Activated CD8-positive, alpha-beta memory T cell treated with anti-CD3 and anti-CD28 coated beads for 1 hour (primary cell): ENCODE measurements at places on chromosomes 11 and 22.

DNA sequence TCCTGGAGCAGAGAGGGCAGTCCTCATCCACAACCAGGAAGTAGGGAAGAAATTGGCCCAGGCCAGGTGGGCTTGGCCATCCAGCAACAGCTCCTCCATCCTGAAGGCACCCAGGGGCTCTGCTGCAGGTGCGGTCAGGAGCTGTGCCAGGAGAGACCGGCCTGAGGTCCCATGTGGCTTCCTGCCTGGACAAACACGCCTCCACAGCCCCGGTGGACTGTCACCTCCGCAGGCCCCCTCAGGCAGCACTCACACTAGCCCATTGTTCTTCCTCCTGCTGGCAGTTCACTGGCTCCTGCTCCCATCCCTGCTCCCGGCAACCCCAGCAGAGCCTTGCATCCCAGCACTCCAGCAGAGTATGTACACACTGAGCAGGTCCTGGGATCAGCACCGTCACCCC lies 16.0 kb upstream of the POU2AF1 start:
- no peak for DNase-seq

DNA sequence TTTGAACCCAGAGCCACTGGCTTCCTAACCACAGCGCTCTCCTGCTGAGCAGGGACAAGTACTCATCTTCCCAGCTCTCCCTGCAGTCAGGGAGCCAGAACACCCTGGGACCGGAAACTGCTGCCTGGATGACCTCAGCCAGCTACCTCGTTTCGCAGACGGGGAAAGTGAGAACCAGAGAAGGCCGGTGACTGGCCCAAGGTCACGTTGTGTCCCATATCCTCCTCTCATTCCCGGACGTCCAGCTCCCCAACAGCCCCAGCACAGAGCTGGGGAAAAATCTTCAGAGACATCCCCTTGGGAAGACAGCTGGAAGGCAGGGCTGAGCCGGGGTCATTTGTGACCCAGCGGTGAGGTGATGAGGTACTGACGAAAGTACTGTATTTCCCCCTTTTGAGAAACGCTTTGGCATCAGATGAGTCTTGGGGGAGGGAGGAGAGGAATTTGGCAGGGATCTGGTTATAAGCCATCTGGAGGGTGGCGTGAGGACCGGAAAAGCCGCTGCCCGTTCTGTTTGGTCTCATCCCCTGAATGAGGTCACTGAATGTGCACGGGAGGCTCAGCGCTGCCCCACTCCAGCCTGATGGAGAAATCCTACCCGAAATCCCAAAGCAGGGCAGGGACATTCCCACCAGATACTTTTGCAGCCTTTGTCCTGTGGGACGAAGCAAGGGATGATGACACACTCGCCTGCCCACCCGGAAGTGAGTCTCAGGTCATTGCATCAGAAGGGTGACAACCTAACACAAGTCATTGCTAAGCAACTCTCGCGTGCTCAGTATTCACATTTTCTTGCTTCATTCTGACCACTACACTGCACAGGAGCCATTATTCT lies 41.1 kb downstream of the LIF start:
- DNase-seq = no peak

DNA sequence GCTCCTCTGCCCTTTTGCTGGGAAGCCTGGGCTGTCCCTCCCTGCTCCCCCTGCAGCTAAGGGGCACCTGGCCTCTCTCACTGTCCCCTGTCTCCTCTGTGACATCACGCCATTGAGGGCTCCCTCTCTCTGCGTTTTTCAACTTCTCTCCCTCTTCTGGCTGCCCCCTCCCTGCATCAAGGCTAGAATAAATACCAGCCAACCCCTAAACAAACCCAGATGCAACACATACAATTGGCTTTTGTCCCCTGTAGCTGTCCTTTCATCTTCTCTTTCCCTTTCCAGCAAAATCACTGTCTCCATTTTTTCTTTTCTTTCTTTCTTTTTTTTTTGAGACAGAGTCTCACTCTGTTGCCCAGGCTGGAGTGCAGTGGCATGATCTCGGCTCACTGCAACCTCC lies 3.3 kb upstream of the MIEF1 start:
- no peak for DNase-seq

DNA sequence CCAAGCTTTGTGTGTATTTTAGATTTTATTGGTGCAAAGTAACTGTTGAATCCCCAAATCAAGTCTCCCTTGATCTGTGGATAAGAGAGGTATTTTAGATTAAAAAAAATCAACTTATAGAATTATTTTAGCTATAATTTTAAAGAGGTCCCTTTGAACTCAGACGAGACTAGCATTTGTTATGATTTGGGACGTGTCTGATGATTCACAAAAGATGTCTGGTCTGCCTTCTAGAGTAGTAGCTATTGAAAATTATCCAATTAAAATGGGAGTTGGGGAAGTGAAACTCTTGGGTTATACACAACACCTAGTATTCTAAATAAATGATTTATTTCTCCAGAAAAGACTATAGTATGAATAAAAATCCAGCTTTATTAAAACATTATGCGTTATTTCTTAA lies 227.9 kb upstream of the GRIA4 start:
- no peak for DNase-seq

DNA sequence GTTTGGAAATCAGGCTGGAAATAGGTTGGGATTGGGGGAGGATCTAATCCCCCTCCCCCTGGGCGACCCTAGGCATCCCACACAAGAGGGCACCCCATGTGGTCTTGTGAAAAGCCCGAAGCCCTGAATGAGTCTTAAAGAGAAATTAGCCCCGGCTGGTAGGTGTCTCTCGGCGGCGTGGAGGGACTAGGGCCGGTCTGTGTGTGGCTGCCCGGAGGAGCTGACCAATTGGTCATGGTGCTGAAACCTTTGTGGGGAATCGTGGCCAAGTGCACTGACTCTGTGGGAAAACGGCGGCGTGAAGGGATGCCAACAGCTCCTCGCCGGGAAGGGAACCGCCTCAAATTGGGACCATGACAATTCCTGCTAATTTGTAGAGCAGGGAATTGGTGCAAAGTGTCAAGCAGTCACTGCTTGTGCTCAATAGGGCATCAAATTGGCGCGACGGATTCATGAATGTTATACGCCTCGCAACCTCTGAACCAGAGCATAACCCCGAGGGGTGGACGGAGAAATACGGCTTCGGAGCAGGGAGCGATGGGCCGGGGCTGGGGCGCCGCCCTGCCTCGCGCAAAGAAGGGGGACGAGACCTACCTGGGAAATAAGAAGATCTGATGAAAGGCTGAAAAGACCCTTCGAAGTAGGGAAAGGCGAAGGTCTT lies 1.5 kb downstream of the DBX1 start:
- DNase-seq = no peak

DNA sequence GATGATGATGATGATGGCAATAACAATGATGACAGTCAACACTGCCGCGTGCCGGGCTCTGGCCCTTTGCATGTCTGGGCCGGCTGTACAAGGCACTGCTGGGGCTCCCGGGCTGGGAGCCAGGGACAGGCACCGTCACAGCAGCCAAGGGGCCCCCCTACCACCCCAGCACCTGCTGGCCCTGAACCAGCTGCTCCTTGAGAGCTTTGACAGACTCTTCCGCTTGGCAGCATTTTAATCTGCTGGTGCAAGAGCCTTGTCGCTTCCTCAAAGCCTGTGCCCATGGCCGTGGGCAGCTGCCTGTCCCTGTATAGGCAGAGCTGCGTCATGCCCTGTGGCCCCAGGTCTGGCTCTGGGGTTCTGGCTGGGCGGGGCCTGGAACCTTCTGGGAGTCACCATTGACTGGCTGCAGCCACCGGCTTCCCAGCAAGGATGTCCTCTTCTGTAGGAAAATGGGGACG lies 12.9 kb upstream of the MUC6 start:
- no peak for DNase-seq

DNA sequence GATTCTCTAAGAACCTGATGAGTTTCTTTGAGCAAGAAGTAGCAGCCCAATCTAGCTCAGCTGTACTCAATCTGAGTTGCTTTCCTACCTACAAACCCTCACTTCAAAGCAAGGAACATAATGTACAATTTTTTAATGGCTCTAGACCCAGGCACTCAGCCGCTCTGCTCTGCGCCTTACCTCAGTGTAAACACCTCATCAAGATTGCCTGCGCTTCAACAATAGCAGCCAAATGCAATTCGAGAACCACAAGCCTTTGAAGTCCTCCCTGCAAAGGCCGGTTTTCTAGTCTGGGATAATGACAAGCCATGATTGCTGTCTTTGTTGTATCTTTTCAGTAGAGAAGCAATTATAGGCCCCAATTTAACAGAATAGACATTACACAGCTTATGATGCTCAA lies 38.0 kb downstream of the JHY start:
- DNase-seq = no peak

GRCh38 chr22:47449508-47450270 lies 687.2 kb downstream of the TBC1D22A start:
- DNase-seq = no peak

GRCh38 chr11:116962108-116962507 lies 124.7 kb upstream of the APOA1 start:
- no peak for DNase-seq

GRCh38 chr11:69373251-69373635 lies 79.3 kb downstream of the MYEOV start:
- DNase-seq = no peak

DNA sequence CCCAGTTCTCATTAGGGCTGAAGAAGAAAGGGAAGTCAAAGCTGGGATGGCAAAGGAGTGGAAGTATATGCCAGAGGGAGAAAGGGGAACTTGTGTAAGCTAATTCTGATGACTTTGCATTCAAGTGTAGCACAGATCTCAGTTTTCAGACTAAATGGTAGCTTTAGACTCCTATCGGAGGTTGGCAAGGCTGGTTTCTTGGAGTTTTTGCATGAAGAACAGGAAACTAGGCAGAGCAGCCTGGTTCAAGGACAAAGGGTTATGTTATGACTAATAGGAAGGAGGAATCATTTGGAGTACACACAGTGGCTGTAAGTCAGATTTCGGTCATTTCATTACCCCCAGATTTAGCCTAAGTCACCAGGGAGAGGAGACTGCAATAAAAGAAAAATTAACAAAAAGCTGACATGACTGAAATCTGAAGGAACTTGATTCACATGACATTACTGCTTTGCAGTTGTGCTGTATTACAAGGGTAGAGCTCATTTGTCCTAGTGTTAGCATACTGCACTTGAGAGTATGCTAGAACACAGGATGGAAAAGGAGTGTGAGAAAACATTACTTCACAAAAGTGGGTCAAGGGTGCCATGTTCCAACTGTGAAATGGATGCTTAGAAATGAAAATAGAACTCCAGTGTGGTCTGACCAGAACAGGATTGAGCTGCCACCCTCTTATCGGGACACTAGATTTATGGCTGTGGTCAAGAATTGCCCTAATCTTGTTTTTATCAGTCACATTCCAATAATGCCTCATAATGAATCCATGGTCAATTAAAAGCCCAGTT lies 23.6 kb downstream of the ADM start:
- DNase-seq = no peak

DNA sequence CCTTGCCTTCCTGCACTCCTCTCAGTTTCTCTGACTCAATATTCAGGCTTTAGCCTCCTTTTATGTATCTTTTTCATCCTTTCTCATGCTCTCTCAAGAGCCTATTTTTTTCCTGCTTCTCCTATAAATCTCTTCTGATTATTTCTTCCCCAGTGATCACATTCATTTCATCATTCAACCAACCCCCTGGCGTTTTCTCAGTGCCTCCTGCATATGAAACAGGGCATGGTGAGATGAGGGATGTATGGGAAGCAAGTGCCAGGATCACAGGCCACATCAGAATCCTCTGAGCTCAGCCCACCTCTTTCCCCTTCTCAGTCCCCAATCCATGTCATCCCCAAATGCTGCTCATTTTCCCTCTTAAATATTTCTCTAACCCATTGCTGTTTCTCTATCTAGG lies 38.7 kb upstream of the NRIP3 start:
- no peak for DNase-seq

GRCh38 chr22:38709306-38709705 lies 3.6 kb downstream of the GTPBP1 start:
- no peak for DNase-seq

DNA sequence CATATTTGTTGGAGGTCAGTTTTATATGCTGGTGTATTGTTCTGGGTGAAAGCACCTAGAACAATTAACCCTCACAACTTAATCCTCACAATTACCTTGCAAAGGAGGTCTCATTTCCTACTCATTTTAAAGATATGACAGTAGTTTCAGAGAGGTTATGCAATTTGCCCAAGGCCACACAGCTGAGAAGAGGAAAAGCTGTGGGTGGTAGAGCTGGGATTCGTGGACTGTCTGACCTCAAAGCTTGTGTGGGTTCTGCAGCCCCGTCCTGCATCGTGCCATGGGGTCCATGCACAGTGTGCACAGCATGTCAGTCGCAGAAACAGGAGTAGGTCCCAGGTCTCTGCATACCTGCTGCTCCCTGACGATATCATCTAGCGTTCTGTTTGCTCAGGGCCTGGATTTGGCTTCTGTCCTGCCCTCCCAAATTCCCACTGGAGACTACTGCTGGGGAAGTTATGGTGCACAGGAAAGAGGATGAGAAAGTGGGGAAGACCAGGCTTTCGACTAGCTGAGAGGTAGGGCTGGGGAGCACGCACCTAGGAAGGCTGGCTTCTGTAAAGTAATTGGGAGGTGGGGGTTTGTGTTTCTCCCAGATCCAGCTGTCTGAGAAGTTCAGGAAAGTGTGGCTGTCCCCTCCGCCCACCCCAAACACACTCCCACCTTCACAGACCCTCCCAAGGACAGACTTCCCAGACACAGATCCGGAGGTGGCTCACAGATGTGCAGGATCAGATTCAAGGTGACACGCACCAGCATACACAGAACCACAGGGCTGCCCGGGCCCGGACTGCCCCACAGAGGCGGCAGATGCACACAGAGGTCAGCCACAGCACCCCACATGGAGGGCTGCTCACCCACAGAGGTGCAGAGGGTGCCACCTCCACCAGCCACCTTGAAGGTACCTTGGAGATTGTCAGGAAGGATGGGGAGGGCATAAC lies 2.0 kb downstream of the BACE1 start:
- DNase-seq = no peak

DNA sequence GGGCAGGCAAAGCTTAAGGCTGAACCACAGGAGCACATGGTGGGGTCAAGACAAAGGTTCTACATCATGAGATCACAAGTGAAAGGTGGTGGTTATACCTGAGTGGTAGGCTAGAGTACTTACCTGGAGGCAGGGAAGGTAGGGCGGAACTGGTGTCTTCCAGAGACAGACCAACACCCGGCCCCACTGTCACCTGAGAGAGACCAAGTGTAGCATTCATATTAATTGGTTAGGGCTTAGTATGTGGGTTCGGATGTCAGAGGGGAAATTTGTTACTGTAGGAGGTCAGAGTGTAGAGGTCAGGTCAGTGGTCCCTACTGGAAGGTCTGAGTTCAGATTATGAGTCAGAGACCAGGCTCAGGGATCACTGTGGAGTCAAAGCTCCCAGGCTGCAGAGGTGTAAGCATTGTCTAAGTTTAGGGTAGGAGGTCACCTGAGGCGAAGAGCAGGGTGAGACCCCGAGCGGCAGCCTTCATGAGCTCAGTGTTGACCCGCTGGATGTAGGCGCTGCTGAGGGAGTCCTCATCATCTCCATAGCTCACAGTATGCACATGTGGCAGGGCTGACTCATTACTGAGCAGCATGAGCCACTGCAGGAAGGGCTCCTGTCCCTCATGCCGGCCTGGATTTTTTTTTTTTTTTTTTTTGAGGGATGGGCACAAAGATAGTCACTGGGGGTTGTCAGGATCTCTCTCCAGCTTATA lies 3.2 kb downstream of the TPP1 start:
- no peak for DNase-seq

GRCh38 chr11:129298988-129299387 lies 76.7 kb upstream of the BARX2 start:
- DNase-seq = no peak

- DNase-seq = no peak
Measured at GRCh38 chr22:36658900-36659299, 44.7 kb downstream of the CACNG2 start.

- DNase-seq = no peak
Measured at GRCh38 chr11:72586321-72587090, 87.7 kb downstream of the PDE2A start.
